ENCODE measurements at places on chromosomes 3 and 15. TPM values are rescaled to one million over a fixed set of nuclear protein-coding genes. Genes with fewer than 3 reads are reported as not detected.

Gene MAP3K13
- total RNA-seq = 23.3 TPM

Gene GOLGA6L4
- 0.19 TPM for total RNA-seq

Gene MAGEL2
- total RNA-seq = 2.5 TPM

Gene KLHL6
- total RNA-seq = 0.09 TPM

Gene SV2B
- 0.02 TPM for total RNA-seq

Gene GOLGA6L25
- total RNA-seq = not detected

Gene ARRDC4
- 19.9 TPM for total RNA-seq

DNA sequence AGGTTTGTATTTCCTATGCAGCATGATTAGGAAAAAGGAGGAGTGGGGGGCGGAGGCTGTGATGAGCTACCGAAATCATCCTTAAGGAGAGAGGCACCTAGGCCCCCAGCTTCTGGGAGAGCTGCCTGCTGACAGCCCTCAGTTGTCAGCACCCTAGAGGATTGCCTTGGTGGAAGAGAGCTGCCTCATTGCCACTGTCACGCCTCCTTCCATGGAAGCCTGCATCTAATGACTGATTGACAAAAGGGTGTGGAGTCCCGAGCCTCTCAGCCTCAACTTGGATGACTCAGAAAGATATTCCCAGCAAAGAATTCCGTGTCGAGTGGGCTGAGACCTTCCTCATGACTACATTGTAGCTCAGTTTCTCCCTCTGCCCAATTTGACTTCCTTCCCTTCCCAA, 320.4 kb upstream of the PROK2 start:
- H3K4me1 ChIP-seq = no peaks in the 10 kb centered on the region
- H3K27me3 ChIP-seq = peaks cover 13% of the 10 kb centered on the region
- DNase-seq = no peak

GRCh38 chr3:152046280-152046679, 172.8 kb downstream of the SUCNR1 start:
- DNase-seq = no peak
- no peak overlapping the region for H3K4me3 ChIP-seq
- no peak overlapping the region for H3K27ac ChIP-seq
- H3K27me3 ChIP-seq = no peaks in the 10 kb centered on the region
- no peaks in the 10 kb centered on the region for H3K4me1 ChIP-seq
- H3K36me3 ChIP-seq = no peaks in the 10 kb centered on the region

DNA sequence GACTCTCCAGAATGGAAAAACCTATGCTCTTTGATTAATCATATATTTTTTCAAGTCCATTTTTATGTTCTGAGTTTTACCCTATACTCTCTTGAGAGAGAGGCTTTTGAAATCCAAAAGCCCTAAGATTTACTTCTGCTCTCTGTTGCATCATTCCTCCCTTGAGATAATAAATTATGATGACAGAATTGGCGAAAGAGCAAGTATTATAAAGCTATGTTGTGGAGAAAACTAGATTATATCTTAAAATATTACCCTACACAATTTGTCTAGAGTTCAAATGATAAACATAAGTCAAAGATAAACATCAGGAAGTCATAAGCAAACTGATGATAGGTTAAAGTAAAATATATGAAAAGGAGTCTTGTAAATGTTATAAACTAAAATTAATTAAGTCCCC, 293.4 kb upstream of the MME start:
- no peaks in the 10 kb centered on the region for H3K27me3 ChIP-seq
- no peak for DNase-seq
- no peaks in the 10 kb centered on the region for H3K36me3 ChIP-seq
- H3K4me3 ChIP-seq = no peak overlapping the region

DNA sequence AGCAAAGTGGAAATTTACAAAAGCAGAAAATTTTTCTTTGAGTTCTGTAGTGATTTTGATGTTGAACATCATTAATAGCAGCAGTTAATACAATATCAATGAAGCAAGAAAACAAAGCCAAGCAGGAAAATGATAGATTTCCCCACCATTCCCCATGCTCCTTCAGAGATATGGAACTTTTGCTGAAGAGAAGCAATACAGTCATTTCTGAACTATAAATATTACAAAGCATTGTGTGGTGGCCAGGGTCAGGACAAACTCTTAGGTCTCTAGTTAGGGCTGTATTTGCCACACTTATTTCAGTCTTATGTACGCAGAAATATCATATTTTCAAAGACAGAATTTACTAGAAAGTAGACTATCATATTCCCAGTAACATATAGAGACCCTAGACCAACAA, 88.8 kb upstream of the P3H2 start:
- no peak overlapping the region for H3K27ac ChIP-seq
- H3K4me3 ChIP-seq = no peak overlapping the region
- DNase-seq = no peak
- H3K36me3 ChIP-seq = no peaks in the 10 kb centered on the region
- no peaks in the 10 kb centered on the region for H3K4me1 ChIP-seq
- H3K27me3 ChIP-seq = no peaks in the 10 kb centered on the region

DNA sequence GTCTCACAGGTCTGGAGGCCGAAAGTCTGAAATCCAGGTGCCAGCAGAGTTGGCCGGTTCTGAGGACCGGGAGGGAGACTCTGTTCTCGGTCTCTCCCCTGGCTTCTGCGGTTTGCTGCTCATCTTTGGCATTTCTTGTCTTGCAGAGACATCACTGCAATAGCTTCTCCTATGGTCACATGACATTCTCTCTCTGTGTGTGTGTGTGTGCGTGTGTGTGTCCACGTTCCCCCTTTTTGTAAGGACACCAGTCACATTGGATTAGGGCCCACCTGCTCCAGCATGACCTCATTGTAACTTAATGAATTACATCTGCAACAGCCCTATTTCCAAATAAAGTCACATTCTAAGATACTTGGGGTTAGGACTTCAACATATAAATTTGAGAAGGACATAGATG, 12.4 kb upstream of the ATP10A start:
- no peak for DNase-seq
- no peaks in the 10 kb centered on the region for H3K4me1 ChIP-seq
- H3K27ac ChIP-seq = no peak overlapping the region
- no peaks in the 10 kb centered on the region for H3K36me3 ChIP-seq
- H3K27me3 ChIP-seq = no peaks in the 10 kb centered on the region
- H3K4me3 ChIP-seq = no peak overlapping the region

DNA sequence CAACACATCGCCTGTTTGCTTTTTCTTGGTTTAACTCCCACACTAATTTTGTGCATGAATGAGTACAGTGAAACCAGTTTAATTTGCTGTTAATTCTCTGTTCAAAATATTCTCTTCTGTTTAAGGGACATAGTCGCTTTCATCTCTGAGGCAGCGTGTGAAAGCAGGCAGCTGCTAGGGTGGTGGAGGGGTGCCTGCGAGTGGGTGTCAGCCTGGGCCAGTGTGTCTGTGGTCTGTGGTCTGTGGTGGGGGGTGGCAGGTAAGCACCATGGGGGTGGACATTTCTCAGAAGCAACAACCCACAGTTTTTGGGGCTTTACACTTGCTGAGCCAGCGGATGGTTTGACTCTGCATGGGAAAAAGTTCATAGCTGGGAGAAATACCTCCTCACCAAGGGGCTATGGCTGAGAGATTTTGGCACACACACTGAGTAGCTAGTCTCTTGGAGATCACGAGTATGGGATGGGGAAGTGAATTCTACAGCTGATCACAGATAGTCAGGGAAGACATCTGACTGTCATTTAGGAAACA, 109.2 kb downstream of the EPHB1 start:
- no peak for DNase-seq
- peaks cover 21% of the 10 kb centered on the region for H3K4me1 ChIP-seq
- H3K27ac ChIP-seq = no peak overlapping the region
- no peaks in the 10 kb centered on the region for H3K36me3 ChIP-seq

DNA sequence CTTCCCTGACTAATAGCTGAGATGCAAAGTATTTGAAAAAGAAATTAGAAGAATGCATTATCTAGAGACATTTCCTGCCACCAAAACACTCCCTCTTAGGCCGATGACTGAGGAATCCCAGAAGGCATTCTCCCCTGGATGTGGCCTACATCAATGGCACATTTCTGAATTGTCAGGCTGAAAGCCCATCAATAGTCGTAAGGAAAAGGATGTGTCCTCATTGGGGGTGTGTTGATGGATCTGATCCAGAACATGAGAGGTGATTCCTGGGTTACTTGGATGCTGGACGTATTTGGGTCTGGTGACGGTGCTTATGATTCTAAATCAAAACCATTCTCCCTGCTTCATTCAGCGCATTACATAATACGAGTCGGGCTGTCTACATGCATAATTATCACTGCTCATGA, 216.9 kb upstream of the CDIN1 start:
- H3K4me1 ChIP-seq = no peaks in the 10 kb centered on the region
- no peak overlapping the region for H3K4me3 ChIP-seq
- no peak for DNase-seq
- no peak overlapping the region for H3K27ac ChIP-seq
- H3K36me3 ChIP-seq = no peaks in the 10 kb centered on the region
- H3K27me3 ChIP-seq = no peaks in the 10 kb centered on the region

- no peak overlapping the region for H3K27ac ChIP-seq
- no peak for DNase-seq
- H3K27me3 ChIP-seq = no peaks in the 10 kb centered on the region
- no peaks in the 10 kb centered on the region for H3K36me3 ChIP-seq
These were observed 9.6 kb downstream of the KLF15 start for GRCh38 chr3:126347543-126348161.

DNA sequence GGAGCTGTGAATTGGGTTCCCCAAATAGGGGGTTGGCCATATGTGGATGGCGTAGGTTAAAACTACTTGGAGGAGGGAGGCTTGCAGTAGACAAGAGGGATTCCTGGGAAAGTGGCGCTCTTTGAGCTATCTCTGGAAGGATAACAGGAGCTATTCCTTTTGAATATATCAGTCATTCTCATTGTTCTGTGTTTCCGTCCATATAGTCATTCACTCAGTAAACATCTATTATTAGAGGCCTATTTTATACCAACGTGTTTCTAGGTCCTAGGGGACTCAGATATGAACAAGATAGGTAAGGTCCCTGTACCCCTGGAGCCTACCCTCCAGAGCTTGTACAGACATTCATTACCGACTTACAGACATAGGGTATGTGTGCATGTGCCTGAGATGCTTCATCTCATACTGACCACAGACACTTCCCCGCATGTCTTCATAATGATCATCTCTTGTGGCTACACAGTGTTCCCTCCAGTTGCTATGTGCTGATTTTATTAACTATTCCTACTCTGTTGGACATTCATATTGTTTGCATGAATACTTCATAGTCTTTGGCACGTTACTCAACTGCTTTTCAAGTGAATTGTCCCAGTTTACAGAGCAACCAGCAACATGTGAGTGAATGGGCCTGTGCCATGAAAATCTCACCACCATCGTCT, 55.8 kb upstream of the VILL start:
- H3K36me3 ChIP-seq = no peaks in the 10 kb centered on the region
- H3K27me3 ChIP-seq = no peaks in the 10 kb centered on the region
